T-helper 22 cell (primary cell): ENCODE measurements at places on chromosomes 1 and 21.

GRCh38 chr1:21834094-21834493 is 22.0 kb downstream of the LDLRAD2 start:
- DNase-seq: no peak

DNA sequence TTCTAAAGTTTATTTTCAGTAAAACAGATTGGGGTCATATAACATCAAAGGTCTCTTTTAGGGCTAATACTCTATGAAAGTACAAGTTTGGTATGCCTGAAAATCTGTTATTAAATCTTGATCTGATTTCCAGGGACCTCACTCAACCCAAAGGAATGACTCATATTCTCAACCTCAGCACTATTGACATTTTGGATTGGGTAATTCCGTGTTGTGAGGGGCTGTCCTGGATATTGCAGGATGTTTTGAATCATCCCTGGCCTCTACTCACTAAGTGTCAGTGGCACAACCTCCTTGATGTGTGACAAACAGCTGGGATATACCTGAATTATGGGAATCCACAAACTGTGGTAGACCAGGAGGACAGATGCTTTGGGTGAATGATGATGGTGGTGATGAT is 51.5 kb upstream of the CYP2J2 start:
- no peak for DNase-seq

- DNase-seq: no peak
Observed at GRCh38 chr1:230067871-230068620, 1.0 kb downstream of the GALNT2 start.

- no peak for DNase-seq
Observed at GRCh38 chr1:162285149-162285561, 91.5 kb downstream of the SPATA46 start.

- DNase-seq: no peak
Observed at GRCh38 chr21:32377506-32377905, 15.3 kb downstream of the URB1 start.

- DNase-seq: no peak
Observed at GRCh38 chr1:8370046-8370881, 52.4 kb downstream of the SLC45A1 start.

- DNase-seq: no peak
Observed at GRCh38 chr21:34223376-34223775, 140.4 kb upstream of the KCNE2 start.

- DNase-seq: no peak
Observed at GRCh38 chr1:28927266-28927647, 12.9 kb downstream of the EPB41 start.

DNA sequence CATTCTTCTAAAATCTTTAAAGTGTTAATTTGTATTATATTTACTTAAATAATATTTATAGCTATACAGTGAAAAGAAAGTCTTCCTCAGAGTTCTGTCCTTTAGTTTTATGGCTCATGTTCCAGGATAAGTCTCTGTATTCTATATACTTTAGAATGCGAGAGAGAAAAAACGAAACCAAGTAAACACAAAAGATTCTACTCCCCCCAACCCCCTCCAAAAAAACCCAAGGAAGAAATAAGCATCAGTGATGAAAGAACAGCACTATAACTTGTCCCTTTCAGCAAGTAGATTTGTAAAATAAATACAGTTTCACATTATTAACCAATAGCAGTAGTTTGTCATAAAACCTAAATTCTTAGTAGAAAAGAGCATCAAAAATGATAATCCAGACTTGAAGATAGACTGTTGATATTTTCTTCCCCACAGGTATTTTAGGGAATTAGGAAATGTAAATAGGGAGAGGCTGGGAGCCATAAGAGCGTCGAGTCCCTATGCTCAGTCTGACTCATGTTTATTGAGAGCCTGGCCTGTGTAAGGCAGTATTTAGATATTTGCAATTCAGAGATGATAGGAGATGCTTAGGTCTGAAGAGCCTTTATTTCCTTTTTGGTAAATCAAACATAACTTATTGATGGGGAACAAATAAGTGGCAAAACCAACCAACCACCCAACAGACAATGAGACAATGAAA is 35.5 kb downstream of the CDC14A start:
- DNase-seq: no peak

DNA sequence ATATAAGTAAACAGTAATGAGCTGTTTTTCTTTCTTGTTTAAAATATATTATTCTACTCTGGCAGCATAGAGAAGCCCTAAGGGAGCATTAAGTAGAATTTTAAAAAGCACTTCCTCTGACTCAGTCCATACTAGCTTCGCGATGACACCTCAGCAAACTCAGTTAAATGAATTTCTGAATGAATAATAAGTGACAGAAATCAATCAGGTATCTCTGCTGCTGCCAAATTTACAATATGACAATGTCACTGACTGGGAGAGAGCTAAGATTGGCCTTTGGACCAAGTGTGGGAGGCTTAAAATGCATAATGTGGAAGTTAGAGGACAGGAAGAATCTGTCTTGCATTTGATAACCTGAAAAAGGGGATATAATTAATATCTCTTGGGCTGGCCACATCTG is 296.1 kb downstream of the HHIPL2 start:
- no peak for DNase-seq

GRCh38 chr1:202207292-202207691 is 13.7 kb downstream of the LGR6 start:
- no peak for DNase-seq

GRCh38 chr1:119275145-119276134 is 93.1 kb upstream of the HAO2 start:
- DNase-seq: no peak

- DNase-seq: no peak
Observed at GRCh38 chr1:24931468-24932231, 1.6 kb upstream of the RUNX3 start.

DNA sequence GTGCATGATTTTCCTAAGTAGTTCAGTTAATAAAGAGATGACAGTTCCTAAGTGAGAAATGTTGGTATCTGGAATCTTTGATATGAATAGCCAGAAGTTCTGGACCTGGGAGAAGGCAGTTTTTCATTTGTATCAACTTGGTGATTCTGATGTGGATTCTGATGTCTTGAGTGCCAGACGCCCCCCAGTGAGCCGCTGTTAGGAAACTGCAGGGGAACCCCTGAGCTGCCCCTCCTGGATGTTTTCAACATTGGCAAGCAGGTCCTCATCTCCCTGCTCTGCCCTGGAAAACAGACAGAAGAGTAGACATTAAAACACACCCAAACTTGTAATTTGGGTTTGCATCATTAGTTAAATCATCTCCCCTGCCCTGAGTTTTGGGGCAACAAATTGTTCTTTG is 7.4 kb downstream of the ETS2 start:
- DNase-seq: no peak

GRCh38 chr1:53180226-53180625 is 16.4 kb upstream of the CPT2 start:
- DNase-seq: no peak

GRCh38 chr21:15820852-15821379 is 91.1 kb downstream of the USP25 start:
- no peak for DNase-seq

DNA sequence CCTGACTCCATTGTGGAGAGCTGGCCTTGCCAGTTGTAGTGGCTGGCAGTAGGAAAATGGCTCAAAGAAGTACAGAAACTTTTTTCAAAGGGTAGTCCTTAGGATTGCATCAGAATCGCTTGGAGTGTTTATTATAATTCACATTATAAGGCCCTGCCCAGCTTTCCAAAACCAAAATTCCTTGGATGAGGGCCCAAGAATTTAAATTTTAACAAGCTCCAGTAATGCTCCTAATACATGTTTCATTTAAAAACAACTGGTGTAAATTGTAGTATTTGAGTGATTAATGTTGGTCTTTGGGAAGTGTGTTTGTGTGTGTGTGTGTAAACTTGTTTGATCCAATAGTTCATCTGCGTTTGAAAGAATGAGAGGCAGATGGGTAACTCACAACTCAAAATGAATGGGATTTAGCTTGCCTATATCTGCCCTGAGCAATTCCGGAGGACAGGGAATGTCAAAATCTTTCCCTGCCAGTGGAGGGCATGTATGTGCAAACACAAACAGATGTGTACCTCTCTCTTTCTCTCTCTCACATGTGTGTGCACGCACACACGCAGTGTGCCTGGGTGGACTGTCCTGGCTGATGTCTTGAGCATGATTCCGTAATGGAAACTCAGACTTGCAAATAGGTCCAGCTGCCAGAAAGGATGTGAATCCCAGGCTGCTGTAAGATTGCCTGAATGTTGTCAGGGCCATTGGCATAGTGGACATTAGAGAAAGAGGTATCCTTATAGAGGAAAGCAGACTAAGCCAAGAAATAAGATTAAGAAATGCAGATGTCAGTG is 293.1 kb downstream of the LMX1A start:
- DNase-seq: no peak

DNA sequence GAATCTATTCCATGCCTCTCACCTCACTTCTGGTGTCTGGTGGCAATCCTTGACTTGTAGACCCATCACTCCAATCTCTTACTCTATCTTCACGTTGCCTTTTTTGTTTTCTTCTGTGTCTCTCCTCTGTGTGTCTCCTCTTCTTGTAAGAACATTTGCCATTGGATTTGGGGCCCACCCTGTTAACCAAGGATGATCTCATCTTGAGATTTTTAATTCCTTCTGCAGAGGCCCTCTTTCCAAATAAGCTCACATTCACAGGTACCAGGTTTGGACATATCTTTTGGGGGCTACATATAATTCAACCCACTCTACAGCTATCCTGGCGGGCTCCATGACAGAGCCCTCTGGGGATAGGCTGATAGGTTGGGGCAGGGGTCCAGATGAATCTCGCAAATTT is 55.8 kb downstream of the UBE2T start:
- no peak for DNase-seq

DNA sequence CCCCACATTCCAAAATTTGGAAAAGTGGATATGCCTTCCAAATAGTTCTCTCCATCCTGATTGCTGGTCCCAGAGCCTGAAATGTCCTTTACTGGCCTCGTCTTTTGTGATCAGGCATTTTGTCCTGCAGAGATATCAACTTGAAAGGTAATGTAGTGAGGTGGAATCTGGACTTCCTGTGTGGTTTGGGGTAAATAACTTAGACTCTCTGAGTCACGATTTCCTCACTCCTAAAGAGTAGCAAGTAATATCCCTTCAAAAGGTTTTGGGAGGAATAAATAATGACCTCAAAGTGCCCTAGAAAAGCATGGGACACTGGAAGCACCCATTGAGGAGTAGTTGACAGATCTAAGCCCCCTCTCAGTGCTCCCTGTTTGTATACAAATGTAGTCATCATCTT is 426.6 kb downstream of the OMA1 start:
- DNase-seq: no peak

DNA sequence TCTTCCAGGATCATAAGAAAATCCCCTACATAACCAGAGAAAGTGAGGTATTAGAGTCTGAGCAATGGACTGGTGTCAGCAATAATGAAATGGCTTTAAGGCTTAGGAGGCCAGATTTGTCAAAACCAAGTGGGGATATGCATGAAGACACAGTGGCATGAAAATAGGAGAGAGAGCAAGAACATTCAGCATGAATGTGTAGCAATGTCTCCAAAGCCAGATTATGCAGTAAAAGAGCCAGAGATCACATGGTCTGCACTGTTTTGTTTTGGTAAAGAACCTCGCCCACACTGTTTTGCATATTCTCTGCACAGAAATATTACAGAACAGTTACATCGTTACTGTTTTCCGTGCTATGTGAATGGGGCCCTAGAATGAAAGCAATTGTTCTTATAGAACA is 589.4 kb downstream of the PLPP3 start:
- DNase-seq: no peak

DNA sequence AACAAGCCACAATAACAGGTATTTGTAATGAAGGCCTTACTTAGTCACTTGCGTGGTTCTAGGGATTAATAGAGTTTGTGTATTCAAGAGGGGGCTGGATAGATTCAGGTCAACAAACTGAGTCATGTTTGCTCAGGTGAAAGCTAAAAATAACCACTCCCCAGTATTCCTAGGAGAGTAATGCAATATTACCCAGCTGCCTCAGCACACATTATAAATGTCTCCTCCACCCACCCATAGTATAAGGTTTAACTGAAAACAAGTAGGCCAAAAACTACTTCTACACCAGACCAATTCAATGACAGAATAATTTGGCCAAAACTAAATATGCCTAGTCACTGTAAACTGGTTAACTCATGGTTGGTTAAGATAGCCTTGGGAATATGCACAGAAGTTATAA is 34.4 kb downstream of the WLS start:
- no peak for DNase-seq

DNA sequence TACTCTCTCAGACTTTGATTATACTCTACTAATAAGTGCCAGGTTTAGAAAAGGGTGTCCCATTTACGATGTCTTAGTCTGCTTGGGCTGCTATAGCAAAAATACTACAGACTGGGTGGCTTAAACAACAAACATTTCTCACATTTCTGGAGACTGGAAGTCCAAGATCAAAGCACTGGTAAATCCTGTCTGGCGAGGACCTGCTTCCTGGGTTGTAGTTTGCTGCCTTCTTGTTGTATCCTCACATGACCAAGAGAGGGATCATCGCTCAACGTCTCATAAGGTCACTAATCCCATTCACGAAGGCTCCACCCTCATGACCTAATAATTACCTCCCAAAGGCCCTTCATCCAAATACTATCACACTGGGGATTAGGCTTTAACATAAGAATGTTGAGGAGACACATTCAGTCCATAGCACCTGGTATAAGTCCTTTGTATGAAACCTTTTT is 12.0 kb downstream of the PRDX6 start:
- DNase-seq: no peak

DNA sequence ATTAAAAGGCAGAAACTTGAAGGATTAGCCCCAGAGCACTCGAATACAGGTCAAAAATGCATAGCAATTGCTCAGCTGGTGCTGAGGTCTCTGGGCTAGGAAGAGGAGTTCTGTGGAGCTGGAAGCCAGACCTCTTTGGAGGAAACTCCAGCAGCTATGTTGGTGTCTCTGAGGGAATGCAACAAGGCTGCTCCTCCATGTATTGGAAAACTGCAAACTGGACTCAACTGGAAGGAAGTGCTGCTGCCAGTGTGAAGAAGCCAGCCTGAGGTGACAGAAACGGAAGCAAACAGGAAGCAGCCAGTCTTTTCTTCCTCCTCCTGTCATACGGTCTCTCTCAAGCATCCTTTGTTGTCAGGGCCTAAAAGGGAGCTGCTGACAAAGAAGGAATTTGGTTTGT is 233.4 kb upstream of the FGGY start:
- DNase-seq: no peak

- DNase-seq: no peak
Observed at GRCh38 chr1:4050998-4051397, 150.9 kb upstream of the C1orf174 start.

GRCh38 chr1:47002211-47002610 is 21.3 kb upstream of the CYP4X1 start:
- no peak for DNase-seq

GRCh38 chr1:185312361-185313138 is 4.5 kb downstream of the IVNS1ABP start:
- no peak for DNase-seq

DNA sequence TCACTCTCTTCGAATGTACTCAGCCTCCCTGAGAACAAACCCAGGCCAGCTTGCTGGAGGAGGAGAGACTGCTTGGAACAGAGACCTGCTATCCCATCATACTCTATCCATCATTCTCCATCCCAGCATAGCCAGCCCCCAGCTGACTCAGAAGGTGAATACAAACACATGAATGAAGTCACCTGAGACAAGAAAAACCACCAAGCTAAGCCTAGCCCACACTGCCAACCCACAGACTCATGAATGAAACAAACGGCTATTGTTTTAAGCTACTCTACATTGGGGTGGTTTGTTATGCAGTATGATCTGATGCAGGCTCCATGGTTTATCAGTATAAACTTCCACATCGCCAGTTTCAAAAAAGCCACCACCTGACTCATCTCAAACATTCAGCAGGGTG is 395.6 kb downstream of the SETD4 start:
- no peak for DNase-seq
